ENCODE measurements at places on chromosomes 3 and 15.

DNA sequence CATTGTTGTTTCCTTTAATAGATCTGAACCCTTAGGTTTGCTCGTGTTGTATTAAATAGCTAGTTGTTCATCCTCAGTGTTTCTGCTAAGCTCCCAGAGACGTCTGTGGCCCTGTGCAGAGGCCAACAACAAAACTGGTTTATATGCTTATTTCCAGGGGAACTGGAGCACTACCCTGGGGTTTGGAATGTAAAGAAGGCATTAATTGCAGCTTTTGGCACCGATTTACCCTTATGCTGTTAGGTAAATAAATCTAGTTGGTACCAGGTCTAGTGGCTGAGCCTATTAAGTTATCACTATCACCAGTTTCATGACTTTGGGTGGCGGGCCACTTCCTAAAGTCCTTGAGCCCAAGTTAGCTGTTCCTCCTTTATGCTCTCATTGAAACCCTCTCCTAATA is 12.0 kb downstream of the VPS8 start:
- no peak for DNase-seq

DNA sequence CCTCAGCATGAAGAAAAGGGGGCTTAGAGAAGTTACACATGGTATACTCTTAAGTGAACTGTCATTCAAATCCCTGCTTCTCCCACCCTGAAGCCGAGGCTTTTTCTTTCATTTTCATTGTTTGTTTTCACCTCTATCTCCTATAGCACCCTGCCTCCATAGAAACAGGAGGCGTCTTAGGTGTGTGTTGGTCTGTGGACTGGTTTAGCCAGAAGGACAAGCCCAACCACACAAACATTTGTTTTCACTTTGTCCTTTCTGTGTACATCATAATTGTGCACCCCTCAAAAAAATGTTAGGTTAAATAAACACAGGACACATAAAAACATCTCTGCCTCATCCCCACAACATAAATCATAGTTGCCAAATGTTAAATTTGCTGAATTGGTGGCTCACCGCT is 73.3 kb upstream of the UBE2E2 start:
- DNase-seq = no peak

GRCh38 chr3:108486941-108487340 is 23.5 kb downstream of the MYH15 start:
- DNase-seq = peak; percentile 18

DNA sequence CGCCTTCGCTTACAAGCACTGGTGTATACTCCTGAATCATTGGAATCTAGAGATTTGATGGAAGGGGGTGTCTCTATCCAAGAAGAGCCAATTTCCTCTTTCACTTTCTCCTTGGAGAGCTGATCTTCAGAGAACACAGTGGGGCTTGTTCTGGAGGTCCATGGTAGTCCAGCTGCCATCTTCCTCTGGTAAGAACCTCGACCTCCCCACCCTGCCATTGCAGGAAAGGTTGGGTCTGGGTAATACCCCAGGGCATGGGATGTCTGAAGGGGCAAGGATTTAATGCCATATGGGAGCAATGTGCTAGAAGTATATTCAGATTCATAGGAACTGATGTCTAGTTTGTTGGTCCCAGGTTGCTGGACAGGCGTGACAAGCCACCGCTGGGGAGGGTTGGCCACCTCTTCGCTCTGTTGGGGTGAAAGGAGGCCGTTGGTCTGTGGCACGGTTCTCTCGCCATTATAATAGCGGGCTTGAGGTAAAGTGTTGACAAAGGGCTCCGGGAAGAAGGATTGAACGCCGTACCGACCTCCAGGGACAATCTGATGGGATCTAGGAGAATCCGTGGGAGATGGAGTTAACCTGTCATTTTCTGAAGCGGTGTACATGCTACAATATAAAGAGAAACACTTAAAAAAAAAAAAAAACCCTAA is 4.8 kb downstream of the EOMES start:
- no peak for DNase-seq

GRCh38 chr3:51502562-51502910 is 2.7 kb upstream of the DCAF1 start:
- no peak for DNase-seq

DNA sequence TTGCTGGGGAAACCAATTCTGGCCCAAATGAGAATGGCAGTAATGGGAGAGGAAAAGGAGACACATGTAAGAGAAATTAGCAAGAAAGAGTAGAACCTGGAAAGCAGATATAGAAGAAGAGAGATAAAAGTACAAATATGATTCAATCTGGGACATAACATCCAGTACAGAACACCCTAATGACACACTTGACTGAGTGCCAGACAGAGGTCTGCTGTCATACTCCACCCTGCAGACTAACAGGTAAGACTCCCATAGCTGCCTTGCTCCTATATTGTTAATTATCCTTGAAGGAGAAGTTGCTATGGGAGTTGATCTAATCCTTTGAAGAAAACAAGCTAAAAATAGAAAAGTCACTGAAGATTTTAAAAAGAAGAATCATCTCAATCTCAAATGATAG is 21.1 kb downstream of the CCPG1 start:
- no peak for DNase-seq

DNA sequence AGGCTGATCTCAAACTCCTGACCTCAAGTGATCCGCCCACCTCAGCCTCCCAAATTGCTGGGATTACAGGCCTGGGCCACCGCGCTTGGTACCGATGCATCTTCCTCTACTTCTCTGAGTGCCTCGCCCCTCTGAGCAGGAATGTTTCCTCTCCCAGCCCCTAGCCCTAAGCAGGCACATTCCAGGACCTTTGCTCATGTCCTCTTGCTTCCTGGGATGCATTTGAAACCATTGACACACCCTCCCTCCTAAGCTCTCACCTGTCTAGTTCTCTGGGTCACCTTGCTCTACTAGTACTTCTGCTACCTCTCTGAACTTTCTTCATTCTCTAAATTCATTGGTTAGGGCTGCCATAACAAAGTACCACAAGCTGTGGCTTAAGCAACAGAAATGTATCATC is 17.9 kb upstream of the UACA start:
- no peak for DNase-seq

- no peak for DNase-seq
Measured at GRCh38 chr3:55518451-55518850, 31.3 kb upstream of the WNT5A start.

GRCh38 chr3:136678981-136679380 is 73.2 kb downstream of the STAG1 start:
- no peak for DNase-seq

GRCh38 chr15:91887921-91888373 is 34.4 kb downstream of the SLCO3A1 start:
- DNase-seq = no peak

All from suppressor macrophage treated with lipopolysaccharide for 1 hour (primary cell).